NCI-H510A (cell line): ENCODE measurements at places on chromosomes 6 and 20.

DNA sequence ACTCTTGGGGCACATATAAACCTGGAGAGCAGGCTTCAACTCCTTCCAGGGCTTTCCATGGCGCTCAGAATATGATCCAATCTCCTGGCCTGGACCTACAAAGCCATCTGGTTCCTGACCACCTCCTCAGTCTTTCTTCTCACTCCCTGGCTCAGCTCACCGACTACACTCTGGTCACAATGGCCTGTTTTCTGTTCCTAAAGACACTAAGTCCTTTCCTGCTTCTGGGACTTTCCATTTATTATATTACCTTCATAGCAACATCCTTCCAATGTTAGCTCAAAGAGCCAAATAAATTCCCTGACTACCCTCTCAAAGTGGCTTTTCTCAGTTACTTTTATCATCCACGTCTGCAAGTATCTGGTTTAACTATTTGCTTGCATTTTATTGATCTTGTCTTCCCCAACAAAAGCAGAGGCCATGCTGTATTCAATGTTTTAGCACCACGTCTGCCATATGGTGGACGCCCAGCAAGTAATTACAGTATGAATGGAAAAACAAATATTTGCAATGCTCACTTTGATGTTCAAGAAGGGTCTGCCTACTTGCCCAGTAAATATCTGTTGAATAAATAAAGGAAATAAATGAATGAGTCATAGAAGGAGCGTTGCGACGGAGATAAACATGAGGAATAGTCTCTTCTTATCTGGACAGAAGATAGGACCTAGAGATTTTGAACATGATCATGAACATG lies 328.4 kb downstream of the ESR1 start:
- peak; percentile 55 for DNase-seq

DNA sequence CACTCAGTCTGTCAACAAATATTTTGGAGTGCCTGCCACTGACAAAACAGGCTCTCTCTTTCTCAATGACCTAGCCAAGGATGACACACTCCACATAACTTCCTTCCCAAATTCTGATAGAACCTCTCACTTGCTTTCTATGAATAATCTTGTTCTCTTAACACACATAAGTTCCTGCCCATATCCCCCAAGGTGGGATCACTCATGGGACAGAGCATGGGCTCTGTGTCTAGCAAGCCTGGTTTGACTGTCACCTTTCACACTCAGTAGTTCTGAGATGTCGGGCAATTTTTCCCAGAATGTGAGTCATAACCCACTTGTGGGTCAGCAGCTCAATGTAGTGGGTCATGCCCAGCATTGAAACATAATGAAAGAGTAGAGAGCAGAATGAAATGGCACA lies 78.1 kb downstream of the LRFN2 start:
- DNase-seq: no peak

GRCh38 chr6:125586074-125586473 lies 163.4 kb upstream of the HEY2 start:
- no peak for DNase-seq

DNA sequence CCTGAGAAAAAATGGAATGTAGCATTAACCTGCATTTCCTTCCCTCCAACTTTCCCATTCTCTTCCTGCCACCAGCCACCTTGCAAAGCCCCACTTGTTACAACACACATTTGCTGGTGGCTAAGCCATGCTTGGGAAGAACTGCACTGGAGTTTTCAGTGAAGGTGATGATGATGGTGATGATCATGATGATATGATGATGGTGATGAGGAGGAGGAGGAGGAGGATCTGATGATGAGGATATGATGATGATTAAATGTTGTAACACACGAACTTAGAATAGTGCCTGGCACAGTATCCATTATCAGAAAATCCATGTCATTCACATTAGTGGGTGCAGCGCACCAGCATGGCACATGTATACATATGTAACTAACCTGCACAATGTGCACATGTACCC lies 297.2 kb downstream of the TSHZ2 start:
- DNase-seq: no peak

DNA sequence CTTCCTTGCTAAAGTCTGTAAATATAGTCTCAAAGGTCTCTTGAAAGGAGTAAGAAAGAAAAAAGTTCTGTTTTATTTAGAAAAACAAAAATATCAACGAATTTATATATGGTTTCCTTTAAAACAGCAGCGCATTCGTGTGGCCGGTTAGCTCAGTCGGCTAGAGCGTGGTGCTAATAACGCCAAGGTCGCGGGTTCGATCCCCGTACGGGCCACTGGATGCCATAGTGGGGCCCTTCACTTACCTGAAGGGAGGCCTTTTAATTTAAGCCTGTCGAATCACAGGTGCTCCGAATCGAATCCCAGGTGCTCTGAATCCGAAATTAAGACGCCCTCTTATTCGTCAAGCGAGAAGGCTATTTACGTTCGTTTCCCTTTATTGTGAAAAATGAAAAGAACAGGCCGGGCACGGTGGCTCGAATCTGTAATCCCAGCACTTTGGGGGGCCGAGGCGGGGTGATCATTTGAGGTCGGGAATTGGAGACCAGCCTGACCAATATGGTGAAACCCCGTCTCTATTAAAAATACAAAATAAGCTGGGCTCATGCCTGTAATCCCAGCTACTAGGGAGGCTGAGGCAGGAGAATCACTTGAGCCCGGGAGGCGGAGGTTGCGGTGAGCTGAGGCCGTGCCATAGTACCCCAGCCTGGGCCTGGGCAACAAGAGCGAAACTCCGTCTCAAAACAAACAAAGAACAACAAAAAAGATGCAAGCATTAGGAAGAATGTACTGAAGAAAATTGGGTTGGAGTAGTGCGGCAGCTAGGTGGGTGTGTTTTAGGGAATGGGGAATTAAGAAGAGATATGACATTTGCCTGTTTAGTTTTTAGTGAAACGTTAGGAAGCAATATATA lies 195.8 kb upstream of the ZNF184 start:
- no peak for DNase-seq
